CD14-positive monocyte (primary cell): ENCODE measurements at places on chromosomes 11 and 22.

DNA sequence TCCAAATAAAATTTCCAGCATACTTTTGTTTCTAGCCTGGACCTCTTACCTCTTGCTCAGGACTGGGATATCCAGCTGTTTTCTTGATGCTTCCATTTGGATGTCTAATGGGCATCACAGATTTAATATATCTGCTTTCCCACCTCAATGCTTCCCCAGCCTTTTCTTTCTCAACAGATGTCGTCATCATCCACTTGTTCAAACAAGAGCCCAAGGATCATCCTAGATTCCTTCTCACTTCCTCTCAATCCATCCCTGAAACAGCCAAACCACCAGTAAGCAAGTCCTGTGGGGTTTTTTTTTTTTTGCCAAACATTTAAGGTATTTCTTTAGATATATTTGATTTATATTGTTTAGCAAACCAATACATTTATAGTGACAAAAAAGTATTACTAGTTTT is 12.5 kb downstream of the THY1 start:
- no peak for DNase-seq

GRCh38 chr11:40597546-40598113 is 861.8 kb downstream of the LRRC4C start:
- DNase-seq, result no peak

DNA sequence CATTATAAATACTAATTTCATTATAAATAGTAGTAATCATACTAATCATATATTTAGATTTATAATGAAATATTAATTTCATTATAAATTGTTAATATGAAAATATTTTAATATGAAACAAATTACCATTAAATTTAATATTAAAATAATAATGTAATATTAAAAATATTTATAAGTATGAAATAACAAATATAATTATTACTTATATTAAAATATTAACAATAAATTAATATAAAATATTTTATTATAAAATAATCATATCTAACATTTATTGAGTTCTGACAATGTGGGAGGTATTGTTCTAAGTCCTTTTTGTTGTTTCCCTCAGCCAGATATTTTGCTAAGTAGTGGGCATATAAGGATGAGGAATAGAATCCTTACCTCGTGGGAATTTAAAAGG is 1341.4 kb downstream of the LRRC4C start:
- no peak for DNase-seq

GRCh38 chr11:123241874-123242543 is 47.0 kb upstream of the CLMP start:
- DNase-seq, result no peak

DNA sequence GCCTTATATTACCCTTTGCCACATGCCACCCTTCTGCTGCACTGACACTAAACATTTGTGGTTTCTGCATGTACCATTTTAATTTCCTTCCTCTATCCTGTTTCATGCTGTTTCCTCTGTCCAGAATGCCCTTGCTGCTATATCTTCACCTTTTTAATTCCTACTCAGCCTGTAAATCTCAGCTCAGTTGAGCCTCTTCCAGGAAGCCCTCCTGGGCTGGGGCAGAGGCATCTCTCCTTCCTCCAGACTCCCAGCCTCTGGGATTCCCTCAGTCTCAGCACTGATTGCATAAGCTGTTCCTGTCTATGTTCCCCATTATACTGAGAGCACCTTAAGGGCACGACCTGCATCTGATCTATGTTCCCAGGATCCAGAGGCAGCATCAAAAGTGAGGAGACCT is 98.7 kb downstream of the RNF169 start:
- no peak for DNase-seq

DNA sequence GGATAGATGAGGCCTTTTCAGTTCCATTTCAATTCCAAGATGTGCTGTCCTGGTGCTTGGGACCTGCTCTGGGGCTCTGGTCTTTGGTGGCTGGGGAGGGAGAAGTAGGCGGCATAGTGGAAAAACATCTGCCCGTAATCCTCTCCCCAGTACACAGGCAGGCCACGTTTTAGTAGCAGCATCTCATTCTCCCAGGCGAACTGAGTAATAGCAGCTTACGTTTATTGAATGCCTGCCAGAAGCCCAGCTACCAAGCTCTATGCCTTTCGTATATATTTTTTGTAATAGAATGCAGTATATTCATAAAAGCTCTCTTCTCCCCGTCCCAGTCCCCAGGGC is 11.4 kb downstream of the ACO2 start:
- no peak for DNase-seq

GRCh38 chr11:94883878-94884277 is 89.5 kb downstream of the CWC15 start:
- DNase-seq, result no peak

DNA sequence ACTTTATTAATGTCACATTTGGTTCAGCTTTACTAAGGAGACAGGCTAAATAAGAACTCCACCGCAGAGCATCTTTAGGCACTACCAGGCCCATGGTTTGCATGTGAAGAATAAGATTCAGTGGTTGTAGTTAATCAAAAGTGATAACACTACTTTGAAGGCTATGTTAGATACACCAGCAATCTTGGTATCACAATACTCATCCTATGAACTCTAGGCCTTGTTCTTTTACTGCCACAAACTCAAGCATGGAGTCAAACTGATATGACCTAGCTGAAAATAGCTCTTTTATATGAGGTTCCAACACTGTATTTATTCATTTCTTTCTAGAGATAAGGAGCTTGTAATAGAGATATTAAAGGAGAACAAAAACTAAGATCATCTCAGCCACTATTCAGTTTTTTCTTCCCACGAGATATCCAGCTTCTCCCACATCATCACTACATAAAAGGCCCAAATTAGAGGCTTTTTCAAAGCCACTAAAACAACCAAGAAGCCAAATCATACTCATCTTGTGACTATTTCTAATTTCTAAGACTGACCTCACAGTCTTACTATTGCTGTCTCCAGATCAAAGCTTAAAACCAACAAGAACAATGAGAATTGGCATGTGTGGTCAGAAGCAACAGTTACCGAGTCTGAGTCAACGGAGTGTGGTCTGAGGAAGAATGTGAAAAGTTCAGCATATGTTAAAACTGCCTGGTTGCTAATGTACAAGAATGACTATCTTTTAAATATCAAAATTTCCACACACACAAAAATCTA is 25.1 kb upstream of the GUCY1A2 start:
- DNase-seq, result no peak

- no peak for DNase-seq
These were observed 133.7 kb downstream of the ETS1 start for GRCh38 chr11:128453444-128454336.

DNA sequence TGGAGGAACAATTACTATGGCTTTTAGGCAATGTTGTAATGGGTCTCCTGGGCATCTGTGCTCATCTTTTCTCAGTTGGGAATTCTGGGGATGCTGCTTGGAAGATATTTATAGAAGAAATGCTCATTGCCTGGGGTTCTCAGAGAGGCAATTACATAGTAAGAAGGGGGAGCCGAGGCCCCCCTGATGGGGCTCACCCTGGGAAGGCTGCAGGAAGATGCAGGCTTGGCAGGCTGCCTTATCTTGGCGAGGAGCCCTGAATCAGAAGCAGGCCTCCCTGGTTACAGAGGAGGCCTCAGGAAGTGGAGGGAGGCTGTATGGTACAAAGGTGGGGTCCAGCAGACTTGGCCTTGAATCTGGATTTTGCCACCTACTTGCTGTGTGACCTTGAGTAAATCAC is 60.6 kb upstream of the CRYBB3 start:
- no peak for DNase-seq

- DNase-seq, result no peak
These were observed 48.8 kb upstream of the ZC3H12C start for GRCh38 chr11:110044226-110044968.

GRCh38 chr11:84894666-84895065 is 732.5 kb downstream of the DLG2 start:
- no peak for DNase-seq

DNA sequence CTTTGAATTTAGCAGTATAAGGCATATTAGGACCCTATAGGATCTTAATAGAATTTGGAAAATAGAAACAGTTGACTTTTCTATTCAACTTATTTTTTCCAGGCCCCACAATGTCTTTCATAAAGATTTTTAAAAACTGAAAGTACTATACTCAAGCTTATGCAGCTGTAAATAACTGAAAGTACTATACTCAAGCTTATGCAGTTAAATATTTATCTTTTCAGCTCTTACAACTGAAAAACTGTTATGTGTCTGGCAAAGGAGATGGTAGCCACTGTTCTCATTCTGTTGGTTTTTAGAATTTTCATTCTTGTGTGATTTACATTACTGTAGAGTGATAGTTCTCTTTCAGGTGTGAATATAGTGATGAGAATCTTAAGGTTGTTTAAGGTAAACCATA is 16.5 kb downstream of the HIPK3 start:
- DNase-seq, result no peak

DNA sequence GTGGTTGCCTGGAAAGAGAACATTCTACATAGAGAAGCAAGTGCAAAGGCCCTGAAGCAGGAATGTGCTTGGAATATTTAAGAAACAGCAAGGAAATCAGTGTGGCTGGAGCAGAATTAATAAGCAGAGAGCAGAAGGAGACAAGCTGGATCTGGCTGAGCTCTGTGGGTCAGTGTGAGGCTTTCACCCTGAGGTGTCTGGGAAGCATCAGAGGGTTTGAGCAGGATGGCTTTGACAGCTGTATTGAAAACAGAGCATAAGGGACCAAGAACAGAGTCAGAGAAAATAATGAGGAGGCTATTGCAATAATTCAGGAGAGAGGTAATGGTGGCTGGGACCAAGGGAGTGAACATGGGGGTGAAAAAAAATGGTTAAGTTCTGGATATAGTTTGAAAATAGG is 199.6 kb downstream of the NXPE2 start:
- DNase-seq, result no peak

DNA sequence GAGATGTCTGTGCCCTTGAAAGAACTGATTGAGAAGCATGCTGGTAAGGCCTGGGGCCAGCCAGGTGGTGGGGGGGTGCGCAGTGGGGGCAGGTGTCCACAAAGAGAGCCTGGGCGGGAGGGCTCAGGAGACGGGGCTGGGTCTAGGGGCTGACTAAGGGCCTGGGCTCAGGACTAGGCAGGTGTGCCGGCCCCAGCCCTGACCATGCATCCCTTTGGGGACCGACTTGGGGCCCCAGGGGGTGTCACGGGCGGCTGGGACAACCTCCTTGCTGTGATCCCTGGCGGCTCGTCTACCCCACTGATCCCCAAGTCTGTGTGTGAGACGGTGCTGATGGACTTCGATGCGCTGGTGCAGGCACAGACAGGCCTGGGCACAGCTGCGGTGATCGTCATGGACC is 4.4 kb downstream of the NDUFV1 start:
- no peak for DNase-seq

DNA sequence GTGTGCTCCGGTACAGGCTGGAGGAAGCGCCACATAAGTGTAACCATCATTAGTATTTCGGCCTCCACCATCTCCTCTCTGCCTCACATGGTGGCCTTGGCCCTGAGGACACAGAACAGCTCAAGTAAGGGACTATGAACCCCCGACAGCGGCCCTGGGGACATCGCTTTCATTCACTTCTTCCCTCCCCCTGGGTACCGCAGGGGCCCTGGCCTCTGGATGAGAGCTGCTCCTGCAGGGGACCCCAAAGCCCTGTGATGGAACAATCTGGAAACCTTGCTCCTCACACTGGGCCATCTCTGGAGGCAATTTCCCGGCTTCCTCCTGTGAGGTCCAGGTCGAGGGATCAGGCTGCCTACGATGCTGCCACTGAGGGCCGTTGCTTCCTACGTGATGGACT is 565.5 kb downstream of the BRD1 start:
- DNase-seq, result no peak

- no peak for DNase-seq
These were observed 7.2 kb downstream of the FAM83F start for GRCh38 chr22:40001800-40002577.

- no peak for DNase-seq
These were observed 70.2 kb upstream of the TP53AIP1 start for GRCh38 chr11:129012880-129013279.

DNA sequence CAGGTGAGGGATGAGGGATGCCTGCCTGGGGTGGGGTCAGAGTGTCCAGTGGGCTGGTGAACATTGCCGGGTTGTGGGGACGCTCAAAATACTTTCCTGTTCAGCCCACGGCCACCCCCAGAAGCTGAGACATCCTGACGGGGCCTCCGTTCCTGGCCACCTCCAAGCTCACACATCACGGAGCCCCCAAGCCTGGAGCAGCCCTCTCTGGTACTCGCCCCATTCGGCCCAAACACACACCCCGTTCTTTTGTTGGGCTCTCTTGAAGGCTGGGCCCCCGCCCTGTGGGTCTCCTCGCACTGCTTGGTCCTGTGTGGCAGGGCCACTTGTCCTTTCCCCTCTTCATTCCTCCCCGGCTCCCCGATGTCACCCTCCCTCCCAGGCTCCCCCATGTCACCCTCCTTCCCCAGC is 442.6 kb downstream of the TBC1D22A start:
- DNase-seq, result no peak

- peak; percentile 93 for DNase-seq
These were observed 19.5 kb upstream of the WNT7B start for GRCh38 chr22:45996241-45997076.

DNA sequence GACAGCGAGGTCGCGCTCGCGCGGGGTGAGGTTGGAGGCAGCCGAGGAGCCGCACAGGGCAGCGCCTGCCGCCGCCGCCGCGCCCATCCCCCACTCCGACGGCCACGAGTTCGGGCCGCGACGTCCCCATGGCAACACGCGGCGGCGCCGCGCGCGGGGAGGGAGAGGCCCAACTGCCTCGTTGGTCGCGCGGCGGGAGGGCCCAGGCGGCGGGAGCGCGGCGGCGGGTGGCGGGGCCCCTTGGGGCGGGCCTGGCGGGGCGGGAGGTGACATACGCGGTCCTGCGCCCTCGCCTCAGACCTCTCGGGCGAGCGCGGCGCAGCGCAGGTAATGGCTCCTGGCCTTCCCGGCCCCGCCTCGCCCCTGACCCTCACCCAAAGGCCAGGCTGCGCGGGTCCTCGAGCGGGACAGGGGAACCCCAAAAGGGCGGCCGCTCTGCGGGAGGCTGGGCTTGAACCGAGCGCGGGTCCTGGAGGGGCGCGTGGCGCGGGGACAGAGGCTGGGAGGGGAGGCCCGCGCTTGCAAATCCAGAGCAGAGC is at the start of gene DEUP1:
Gene DEUP1, plus strand, starts transcription at position 297 of the 539 bp plus-strand sequence. CDS start 1,518 bp downstream, outside the sequence.
- DNase-seq, result no peak

- no peak for DNase-seq
These were observed 52.3 kb upstream of the BMAL1 start for GRCh38 chr11:13225038-13226001.
